T follicular helper cell (primary cell): ENCODE measurements at places on chromosomes 1 and 21.

GRCh38 chr21:26179501-26179900 lies 8.9 kb upstream of the APP start:
- no peak for DNase-seq

DNA sequence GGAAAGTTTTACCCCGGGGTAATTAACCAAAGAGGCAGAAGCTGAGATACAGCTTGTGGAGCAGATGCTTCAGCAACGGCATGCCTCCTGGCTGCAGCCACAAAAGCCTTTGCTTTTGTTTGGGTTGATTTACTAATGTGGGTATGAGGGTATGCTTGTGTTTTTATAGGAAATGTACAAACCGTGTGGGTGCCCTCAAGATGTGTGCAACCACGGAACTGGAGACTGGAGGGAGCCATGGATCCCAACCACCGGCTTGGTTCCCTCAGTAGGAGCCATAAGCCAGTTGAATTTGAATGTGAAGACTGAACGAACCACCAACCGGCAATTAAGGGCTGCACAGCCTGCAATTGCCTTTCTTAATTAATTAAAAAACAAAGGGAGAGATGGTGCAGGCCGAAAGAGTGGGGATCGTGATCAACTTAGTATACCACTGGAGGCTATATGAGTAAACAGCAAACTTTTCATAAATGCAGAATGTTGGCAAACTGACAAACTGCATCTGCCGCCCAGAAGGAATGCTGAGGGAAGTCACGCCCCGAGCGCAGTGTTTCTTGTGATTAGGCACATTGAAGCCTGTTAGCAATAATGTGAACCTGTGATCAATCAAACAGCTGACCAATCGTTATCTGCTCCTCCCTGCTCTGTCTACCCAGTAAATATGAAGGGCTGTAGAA lies 104.1 kb downstream of the DISP1 start:
- DNase-seq: no peak

DNA sequence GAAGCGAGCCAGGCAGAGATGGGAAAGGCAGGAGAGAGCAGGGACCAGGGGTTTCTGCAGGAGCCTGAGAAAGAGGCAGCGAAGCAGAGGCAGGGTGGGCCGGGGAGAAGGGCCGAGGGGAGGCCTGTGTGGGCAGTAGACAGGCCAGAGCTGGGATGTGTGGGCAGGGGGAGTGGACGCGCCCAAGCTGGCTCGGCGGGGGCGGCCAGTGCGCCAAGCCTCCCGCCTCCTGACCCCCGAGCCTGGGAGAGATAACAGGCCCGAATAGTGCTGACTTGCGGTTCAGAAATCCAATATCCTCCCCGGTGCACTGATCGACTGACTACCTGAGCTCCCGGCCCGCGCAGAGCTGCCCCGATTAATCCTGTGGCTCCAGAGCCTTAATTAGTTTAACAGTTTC lies 41.9 kb downstream of the AHDC1 start:
- DNase-seq: no peak

- no peak for DNase-seq
Observed at GRCh38 chr21:38741092-38741949, 64.4 kb upstream of the ETS2 start.

- DNase-seq: no peak
Observed at GRCh38 chr1:28249013-28249865, 10.1 kb upstream of the SESN2 start.

DNA sequence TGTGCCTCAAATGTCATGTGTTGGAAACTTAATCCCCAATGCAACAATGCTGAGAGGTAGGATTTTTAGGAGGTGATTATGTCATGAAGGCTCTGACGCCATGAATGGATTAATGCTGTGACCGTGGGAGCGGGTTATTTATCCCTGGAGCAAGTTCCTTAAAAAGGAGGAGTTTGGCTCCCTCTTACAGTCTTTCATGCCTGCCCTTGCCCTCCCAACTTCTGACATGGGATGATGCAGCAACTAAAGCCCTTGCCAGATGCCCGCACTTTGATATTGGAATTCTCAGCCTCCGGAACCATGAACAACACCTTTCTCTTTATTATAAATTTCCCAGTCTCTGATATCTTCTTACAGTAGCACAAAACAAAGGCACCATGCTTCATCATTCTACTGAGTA lies 685.3 kb upstream of the CHRM3 start:
- no peak for DNase-seq

GRCh38 chr1:159999204-159999603 lies 32.6 kb downstream of the PIGM start:
- DNase-seq: no peak

- DNase-seq: no peak
Observed at GRCh38 chr1:65172936-65173690, 25.1 kb downstream of the AK4 start.

GRCh38 chr21:18522181-18522972 lies 118.8 kb upstream of the TMPRSS15 start:
- no peak for DNase-seq

- DNase-seq: no peak
Observed at GRCh38 chr1:164770131-164770529, 211.1 kb downstream of the PBX1 start.

DNA sequence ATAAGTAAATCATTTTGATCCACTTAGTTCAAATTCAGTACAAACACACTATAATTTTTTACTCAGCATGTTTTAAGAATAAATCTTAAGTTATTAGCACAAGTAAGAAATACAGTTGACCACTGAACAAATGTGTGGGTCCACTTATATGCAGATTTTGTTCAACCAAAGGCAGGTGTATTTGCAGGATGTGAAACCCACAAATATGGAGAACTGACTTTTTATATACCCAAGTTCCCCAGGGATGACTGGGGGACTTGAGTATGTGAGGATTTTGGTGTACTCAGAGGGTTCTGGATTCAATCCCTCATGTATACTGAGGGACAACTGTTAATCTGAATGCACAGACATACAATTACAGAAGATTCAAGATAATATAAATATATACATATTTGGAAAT lies 25.7 kb upstream of the ERICH3 start:
- DNase-seq: no peak

DNA sequence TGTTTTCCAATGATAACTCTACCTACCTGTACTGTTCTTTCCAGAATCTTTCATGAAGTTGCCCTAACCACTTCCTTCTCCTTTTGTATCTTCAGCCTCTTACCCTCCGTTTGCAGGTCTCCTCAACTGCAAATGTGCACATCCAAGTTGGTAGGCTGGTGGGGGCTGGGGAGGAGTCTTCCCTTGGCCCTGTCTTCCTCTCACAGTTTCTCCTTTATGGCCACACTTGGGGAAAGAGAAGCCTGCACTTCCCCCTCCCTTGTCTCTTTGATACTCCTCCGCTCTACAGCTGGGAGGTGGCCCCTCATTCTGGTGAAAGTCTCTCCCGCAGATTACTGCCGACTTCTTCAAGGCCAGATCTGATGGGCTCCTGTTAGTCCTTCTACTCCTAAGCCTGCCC lies 26.9 kb upstream of the GPR88 start:
- no peak for DNase-seq

- DNase-seq: no peak
Observed at GRCh38 chr1:59124166-59124565, 172.7 kb upstream of the FGGY start.

DNA sequence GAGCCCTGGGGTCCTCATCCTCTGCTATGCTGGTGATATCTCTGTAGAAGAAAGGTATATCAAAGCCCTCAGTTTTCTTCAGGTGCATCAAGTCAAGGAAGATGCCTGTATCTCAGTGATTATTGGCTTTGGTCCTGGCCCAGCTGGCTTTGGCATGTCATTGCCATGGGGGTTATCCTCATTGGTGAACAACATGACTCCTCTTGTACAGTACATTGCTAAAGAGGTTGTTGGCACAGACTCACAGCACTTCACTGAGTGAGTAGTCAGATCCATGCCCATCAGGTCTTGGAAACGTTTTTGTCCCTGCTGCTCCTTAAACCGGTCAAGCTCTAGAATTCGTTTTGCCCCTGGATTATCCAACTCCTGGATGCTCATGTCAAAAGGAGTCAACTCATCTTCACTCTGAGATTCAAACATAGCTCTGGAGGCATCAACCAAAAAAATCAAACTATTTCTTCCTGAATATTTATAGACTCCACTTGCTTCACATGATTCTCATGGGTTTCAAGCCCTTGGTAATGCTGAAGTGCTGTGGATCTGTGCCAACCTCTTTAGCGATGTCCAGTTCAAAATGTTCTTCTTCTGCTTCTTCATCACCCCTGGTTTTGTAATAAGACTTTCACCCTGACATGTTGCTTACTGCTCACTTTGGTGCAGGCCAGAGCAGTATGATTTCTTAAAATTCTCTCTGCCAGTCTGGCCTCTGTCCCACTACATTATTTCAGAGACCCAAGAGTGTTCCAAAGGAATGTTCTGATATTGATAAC lies 43.0 kb upstream of the RAB3GAP2 start:
- no peak for DNase-seq

DNA sequence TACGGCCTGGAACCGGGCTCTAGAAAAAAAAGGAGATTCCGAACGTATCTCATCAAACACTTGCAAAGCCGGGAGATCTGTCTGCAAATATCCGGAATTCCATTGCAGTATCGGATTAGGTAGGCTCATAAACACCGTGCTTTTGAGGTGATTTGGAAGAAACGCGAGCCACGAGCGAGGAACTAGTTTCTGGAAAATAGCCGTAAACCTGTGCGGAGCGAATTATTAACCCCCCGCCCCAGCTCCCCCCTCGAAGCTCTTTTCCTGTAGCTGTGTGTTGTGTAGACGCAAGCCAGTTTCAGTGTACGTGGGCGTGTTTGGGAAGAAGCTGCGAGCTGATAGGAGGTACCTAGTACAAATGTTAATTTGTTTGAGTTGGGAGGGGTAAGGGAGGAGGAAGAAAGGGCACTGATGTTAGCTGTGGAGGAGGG lies 1.1 kb downstream of the RALGPS2 start:
- peak; percentile 49 for DNase-seq

- no peak for DNase-seq
Observed at GRCh38 chr1:107648071-107648470, 316.9 kb downstream of the VAV3 start.

DNA sequence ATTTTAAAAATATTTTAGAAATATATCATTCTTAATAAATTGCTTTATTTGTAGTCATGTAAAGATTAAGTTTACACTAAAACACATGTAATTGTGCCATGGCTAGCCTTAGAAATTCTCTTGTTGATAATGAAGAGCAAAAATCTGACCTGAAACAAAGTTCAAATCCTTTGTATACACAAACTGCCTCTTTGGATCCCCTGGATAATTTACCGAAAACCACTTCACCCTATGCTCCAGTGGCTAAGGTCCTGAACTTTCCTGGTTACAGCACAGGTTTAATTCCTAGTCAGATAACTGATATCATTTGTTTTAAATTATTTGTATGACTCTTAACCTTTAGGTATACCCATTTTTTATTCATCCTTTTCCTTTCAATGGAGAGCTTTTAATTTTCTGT lies 1093.2 kb upstream of the ADGRL4 start:
- DNase-seq: no peak
